ENCODE measurements at places on chromosomes 3 and 15. TPM values are rescaled to one million over a fixed set of nuclear protein-coding genes. Genes with fewer than 3 reads are reported as not detected.

SLC7A14 gene
- not detected for total RNA-seq

CHRD gene
- total RNA-seq: not detected

IL5RA gene
- total RNA-seq: not detected

POMGNT2 gene
- 6.4 TPM for total RNA-seq

TGM4 gene
- total RNA-seq: not detected

DNA sequence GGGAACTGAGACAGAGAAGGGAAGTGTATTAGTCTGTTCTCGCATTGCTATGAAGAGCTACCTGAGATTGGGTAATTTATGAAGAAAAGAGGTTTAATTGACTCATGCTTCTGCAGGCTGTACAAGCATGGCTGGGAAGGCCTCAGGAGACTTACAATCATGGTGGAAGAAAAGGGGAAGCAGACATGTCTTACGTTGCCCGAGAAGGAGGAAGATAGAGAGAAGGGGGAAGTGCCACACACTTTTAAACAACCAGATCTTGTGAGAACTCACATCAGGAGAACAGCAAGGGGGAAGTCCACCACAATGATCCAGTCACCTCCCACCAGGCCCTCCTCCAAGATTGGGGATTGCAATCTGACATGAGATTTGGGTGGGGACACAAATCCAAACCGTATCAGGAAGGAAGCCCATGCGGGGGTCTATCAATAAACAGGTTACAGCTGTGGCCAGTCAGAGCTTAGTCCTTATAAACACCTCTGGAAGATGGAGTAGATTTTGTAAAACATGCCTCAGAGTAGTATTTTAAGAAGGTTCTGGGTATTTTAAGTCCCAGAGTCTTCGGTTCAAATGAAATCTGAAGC, 153.9 kb downstream of the GHSR start:
- no peak overlapping the region for H3K27ac ChIP-seq
- no peaks in the 10 kb centered on the region for H3K27me3 ChIP-seq
- no peak overlapping the region for H3K4me3 ChIP-seq
- peaks cover 20% of the 10 kb centered on the region for H3K36me3 ChIP-seq

DNA sequence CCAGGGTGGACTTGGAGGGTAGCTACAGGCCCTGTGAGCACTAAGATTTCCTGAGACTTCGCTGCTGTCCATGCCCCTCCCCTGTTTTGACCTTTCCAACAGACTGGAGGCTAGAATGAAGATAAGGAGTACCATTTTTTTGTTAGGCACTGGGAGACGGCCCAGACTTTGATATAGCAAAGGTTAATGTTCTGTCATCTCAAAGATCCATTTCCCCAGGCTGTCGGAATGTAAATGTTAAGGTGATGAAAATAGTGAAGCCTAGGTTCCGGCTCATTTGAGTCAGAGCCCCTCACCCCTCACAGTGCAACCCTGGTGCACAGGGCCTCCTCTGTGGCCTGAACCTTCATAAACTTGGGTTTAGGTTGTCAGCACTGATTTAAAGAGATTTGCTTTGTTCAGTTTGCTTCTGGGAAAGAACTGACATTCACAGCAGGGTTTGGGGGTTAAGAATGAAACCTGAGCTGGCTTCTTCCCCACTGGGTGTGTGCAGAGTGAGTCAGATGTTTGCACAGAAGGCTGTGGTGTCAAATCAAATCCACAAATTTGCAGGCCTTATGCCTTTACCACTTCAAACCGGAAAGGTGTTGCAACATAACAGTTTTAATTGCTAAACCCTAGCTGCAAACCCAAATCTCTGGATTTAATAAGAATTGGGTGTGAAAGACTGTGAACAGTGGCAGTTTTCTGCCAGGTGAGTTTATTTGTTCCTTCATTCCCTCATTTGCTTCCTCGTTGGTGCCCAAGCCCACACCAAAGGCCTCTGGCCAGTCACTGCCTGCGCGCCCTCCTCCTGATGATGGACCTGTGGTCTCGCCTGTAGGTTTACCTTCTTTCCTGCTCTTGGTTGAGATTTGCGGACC, 20.6 kb upstream of the KCTD6 start:
- peak overlapping the region; percentile 62 for H3K4me3 ChIP-seq
- peak; percentile 75 for DNase-seq
- no peaks in the 10 kb centered on the region for H3K27me3 ChIP-seq
- no peaks in the 10 kb centered on the region for H3K36me3 ChIP-seq
- peak overlapping the region; percentile 89 for H3K27ac ChIP-seq

DNA sequence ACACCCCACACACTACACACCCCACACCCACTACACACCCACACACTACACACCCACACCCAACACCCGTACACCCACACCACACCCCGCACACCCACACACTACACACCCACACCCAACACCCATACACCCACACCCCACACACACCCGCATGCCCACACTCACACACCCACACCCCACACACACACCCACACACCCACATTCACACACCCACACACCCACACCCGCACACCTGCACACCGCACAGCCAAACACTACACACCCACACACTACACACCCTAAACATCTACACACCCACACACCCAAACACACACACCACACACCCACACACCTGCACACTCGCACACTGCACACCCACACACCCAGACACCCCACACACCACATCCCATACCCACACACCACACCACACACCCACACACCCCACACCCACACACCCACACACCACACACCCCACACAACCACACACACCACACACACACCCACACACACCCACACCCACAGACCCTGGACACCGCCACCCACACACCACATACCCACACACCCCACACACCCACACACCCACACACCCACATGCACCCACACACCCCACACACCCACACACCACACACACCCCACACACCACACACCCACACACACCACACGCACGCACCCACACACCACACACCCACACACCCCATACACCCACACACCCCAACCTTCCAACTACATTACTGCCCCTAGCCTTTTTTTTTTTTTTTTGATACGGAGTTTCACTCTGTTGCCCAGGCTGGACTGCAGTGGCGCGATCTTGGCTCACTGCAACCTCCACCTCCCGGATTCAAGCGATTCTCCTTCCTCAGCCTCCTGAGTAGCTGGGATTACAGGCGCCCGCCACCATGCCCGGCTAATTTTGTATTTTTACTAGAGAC, 16.9 kb downstream of the CEP19 start:
- H3K36me3 ChIP-seq: no peaks in the 10 kb centered on the region
- peak overlapping the region; percentile 40 for H3K27ac ChIP-seq
- peaks cover 14% of the 10 kb centered on the region for H3K4me1 ChIP-seq
- DNase-seq: no peak
- no peak overlapping the region for H3K4me3 ChIP-seq

GRCh38 chr3:187093320-187093719, 46.0 kb downstream of the RPL39L start:
- no peak overlapping the region for H3K27ac ChIP-seq
- DNase-seq: no peak
- peaks cover 27% of the 10 kb centered on the region for H3K36me3 ChIP-seq
- no peak overlapping the region for H3K4me3 ChIP-seq
- H3K4me1 ChIP-seq: peaks cover 16% of the 10 kb centered on the region
- peaks cover 6% of the 10 kb centered on the region for H3K27me3 ChIP-seq

DNA sequence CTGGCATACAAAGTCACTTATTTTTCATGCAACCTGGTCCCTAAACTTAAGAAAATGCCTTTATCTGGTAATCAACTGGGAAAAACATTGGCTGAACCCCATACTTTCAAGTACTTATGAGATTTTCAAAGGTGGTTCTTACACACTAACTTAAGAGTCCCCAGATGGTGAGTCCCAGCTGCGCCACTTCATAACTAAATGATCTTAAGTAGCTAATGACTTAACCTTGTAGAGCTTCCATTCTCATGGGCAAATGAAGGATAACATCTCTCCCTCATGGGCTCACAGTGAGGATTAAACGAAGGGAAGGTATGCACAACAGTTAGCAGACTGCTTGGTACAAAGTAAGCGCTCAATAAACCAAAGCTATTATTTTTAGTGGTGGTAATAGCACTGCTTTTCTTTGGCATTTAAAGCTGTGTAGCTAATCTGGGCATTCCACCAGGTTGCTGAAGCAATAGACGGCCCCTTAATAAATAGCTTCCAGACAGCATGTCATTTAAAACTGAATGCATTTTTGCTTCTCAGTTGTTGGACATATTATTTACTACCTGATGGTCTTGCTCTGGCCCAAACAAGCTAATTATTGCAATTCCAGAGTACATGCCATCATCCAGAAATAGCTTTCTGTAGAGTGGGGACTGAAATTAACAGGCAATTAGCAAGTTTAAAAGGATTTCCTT, 55.4 kb downstream of the LIPC start:
- no peak for DNase-seq
- H3K4me1 ChIP-seq: peaks cover 56% of the 10 kb centered on the region
- H3K36me3 ChIP-seq: peaks cover 44% of the 10 kb centered on the region
- peak overlapping the region; percentile 28 for H3K27ac ChIP-seq
